ENCODE measurements at places on chromosomes 2 and 18. TPM values are rescaled to one million over a fixed set of nuclear protein-coding genes. Genes with fewer than 3 reads are reported as not detected.

Gene GDF7
- total RNA-seq = 1.5 TPM

Gene SLC4A5
- 0.09 TPM for total RNA-seq

Gene ITGB6
- total RNA-seq = not detected

Gene DUSP19
- total RNA-seq = 1.6 TPM

Gene HNMT
- total RNA-seq = 1.7 TPM

Gene MAPK4
- not detected for total RNA-seq

All from endothelial cell of coronary artery (primary cell).